ENCODE measurements at places on chromosomes 1 and 21.

DNA sequence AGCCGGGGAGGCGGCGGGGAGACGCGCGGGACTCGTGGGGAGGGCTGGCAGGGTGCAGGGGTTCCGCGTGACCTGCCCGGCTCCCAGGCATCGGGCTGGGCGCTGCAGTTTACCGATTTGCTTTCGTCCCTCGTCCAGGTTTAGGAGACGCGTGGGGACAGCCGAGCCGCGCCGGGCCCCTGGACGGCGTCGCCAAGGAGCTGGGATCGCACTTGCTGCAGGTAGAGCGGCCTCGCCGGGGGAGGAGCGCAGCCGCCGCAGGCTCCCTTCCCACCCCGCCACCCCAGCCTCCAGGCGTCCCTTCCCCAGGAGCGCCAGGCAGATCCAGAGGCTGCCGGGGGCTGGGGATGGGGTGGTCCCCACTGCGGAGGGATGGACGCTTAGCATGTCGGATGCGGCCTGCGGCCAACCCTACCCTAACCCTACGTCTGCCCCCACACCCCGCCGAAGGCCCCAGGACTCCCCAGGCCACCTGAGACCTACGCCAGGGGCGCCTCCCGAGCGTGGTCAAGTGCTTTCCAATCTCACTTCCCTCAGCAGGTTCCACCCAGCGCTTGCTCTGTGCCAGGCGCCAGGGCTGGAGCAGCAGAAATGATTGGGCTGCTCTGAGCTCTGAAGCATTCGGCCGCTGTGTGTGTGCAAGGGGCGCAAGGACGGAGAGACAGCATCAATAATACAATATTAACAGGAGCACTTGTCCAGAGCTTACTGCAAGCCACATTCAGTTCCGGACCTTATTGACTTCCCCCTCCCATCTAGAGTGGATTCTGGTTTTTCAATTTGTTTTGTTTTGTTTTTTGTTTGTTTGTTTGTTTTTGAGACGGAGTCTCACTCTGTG, 10.3 kb downstream of the SIM2 start:
- no peak for DNase-seq

GRCh38 chr1:13762642-13763041, 62.7 kb downstream of the PRDM2 start:
- no peak for DNase-seq

- no peak for DNase-seq
Measured at GRCh38 chr1:40651138-40651857, 14.2 kb downstream of the RIMS3 start.

DNA sequence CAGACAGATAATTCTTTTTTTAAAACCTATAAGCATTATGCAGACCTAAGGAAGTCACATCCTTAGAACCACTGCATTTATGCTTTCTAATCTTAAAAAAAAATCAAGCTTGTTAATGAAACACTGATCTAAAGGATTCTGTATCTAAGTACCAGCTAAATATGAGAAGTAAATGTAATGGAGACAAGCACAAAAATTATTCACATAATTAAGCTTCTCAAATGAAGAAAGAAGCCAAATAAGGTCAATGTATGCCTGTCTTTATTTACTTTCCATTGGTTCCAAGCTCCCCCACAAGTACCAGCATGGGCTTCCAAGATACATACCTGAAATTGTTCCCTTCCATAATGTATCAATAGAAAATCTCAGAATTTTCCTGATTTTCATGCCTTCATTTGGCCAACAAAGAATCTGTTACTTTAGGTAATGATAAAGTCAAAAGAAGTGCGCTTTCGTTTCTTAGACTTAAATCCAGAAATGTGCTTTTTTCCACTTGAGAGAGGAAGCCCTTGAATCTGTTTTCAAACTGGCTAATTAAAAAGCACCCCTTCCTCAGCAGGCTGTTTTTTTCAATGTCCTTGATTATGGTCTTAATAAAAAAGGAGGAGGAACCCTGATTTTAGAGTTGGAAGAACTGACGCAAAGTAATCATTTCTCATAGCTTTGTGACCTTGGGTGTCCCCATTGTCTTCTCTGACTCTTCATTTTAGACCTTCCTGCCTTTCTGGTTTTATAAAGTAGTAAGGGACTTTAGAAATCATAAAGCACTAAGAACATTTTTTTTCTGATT, 3.8 kb downstream of the RGS2 start:
- DNase-seq: no peak

DNA sequence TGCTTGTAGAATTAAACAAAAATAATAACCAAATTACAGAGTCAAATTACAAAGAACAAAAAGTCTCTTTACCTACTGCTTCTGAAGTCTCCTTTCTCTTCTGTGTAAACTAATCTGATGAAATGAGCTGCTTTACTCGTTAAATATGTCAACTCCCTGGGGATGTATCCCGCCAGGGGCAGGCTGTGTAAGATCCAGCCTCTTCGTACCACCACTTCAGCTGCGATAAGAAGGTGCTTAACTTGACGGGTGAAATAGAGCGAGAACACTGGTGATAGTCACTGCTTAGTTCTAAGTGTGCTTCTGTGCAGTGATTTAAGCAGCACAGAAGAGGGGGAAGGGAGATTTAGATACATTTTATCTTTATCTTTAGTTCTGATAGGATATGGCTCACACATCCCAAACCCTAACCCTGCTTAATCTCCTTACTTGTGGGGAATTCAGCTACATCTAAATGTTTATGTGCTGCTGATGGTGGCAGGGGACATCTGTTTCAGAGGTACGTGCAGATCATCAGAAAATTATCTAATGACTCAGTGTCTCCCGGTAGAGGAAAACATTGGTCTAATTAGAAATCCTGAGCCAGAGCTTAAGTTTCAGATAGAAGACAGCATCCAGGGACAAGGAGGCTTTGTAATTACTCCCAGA, 46.0 kb downstream of the RHOU start:
- DNase-seq: no peak

DNA sequence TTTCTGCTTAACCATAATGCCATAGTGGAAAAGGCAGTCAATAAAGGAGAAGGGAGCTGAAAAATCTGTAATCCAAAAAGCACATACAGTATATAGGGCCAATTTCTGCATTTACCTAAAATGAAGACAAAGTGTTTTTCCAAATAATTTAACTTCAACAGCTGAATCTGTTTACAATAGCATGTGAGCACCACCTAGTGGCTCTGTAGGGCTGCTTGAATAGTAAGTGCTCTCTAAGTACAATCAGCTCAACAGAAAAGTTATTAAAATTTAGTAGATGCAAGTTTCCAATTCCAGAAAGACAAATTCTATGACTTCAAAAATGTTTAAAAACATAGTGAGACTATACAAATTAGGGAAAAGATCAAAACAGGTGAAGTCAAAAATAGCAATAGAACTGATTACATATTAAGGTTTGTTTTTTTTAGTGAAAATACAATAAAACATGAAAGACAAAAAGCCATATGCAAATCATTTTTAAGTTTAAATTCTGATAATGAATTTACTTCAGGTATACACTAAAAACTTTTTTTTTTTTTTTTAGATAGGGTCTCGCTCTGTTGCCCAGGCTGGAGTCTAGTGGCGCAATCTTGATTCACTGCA, 220.0 kb downstream of the SETD4 start:
- DNase-seq: peak; percentile 78

DNA sequence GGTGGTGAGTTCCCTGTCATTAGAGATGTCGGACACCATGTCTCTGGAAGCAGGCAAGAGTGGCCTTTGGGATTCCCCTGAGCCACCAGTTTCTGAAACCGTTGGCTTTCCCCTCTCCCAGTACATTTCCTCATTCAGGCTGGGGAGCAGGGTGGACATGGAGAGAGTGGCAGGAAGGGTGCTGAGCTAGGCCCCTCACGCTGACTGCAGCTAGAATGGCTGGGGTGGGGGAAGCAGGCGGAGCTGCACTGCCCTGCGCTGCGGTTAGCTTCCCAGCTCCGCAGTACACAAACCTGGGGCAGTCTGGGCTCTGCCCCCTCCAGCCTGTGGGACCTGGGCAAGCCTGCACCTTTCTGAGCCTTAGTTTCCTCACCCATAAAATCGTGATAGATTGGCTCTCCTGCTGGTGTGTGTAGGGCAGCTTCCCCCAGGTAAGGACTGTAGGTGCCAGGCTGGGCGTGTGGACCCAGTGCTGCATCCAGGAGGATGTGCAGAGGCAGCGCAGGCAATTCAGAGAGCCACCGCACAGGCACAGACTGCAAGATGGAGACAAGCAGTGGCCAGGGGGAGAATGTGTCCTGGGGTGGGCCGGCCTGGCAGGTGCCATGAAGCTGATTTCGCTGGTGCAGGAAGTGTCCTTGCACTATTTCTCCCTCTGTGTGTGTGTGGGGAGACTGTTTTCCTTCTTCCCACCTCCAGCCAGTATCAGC, 3.0 kb downstream of the PLA2G2F start:
- DNase-seq: no peak

GRCh38 chr1:193519922-193520321, 333.5 kb upstream of the B3GALT2 start:
- no peak for DNase-seq

DNA sequence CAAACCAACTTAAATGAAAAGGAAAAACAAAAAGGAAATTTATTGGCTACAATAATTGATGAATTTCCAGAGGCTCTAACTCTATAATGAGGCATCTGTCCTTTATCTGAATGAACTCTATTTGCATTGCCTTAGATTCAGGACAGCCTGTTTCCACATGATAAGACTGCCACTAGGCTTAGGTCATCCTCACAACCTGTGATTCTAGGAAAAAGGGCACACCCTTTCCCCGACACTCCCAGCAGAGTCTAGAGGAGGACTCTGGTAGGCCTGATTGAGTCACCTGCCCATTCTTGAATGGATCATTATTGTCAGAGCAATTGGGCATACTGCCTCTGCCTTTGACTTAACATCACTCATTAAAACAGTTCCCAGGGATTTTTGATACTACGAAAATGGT, 262.8 kb downstream of the TPR start:
- DNase-seq: no peak

GRCh38 chr1:206580438-206581113, 31.7 kb downstream of the EIF2D start:
- DNase-seq: no peak

DNA sequence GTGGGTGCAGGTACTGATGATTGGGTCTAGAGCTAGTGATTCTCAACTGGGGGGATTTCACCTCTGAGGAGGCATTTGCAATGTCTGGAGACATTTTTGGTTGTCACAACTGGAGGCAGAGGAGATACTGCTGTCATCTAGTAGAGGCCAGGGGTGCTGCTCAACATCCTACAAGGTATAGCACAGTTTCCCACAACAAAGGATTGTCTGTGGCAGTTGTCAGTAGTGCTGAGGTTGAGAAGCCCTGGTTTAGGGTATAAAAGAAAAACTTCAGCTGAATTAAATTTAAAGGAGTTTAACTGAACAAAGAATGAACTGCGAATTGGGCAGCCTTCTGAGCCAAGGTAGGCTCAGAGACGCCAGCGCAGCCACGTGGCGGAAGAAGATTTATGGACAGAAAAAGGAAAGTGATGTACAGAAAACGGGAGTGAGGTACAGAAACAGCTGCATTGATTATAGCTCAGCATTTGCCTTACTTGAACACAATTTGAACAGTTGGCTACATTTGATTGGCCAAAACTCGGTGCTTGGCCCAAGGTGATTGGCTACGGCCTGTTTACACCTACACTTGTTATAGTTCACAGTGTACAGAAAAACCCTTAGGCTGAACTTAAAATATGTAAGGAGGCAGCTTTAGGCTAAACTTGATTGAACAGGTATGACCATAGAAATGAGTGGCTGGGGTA, 40.4 kb downstream of the MPZL1 start:
- DNase-seq: no peak

DNA sequence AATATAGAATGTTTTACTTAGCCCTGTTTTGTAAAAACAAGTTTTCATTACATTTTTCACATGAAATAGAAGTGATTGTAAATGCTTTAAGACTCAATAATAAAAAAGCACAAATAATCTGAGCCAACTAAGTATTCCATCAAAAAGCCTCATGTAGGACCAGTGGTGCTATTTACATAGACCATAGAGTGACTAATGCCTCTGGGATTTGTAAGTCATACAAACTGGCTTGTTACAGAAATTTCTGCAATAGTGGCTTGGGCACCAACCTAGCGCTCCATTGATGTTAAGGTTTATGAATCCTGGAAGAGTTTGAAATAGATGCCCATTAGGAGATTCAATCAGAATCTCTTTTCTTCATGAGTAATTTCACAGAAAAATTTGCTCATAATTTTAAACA, 31.9 kb downstream of the ZMYM1 start:
- DNase-seq: peak; percentile 7

DNA sequence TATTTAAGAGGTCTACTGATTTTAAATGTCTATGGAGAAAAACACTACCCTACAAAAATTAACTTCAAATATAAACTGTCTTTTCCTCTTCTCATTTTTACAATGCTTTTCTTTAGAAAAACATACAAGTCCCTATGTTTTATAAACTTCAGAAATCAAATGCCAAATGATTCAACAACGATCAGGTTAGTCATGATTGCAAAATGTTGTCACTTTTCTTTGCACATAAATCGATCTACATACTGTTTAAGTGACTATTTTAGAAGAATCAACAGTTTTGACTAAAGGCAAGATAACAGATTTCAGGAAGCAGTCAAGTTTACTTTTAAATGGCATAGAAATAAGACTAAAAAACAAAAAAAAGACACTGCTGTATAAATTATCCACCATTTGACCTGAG, 168.7 kb downstream of the GPATCH2 start:
- no peak for DNase-seq

DNA sequence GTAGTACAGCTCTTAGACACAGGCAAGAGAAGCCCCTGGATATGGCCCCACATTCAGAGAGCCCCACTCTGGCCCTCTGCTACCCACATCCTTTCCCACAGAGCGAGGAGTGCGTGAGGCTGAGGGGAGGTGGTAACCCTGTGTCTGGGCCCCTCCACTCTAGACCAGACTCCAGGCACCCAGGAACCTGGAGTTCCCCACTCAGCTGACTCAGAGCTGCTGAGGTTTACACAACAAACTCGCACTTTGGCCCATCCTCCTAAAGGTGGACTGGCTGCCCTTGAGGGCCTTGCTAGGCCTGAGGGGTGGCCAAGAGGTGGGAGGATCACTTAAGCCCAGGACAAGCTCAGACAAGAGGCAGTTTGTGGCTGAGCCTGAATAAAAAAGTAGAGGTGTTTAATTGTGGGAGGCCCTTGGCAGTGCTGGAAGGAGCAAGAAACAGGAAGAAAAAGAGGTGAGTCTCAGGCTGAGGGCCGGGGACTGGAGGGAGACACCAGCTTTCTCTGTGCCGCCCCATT, 10.7 kb downstream of the MR1 start:
- DNase-seq: no peak

DNA sequence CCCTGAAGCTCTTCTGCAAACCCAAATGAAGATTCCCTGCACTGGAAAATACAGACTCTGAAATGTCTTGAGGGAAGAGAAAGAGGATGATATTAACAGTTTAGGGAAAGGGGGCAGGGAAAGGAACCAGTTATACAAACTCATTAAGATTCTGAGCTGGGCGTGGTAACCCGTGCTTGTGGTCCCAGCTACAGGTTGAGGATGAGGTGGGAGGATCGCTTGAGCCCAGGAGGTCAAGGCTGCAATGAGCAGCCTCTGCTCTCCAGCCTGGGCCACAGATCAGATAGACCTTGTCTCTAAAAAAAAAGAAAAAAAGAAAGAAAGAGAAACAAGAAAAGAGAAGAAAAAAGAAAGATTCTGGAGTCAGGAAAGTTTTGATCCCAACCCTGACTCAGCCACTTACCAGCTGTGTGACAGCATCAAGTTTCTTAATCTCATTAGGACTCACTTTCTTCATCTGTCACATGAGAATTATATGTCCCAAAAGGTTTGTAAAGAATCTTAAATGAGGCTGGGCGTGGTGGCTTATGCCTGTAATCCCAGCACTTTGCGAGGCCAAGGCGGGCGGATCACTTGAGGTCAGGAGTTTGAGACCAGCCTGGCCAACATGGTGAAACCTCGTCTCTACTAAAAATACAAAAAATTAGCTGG, 53.9 kb downstream of the OPTC start:
- DNase-seq: no peak
